NCI-H1436 (cell line): ENCODE measurements at places on chromosomes 3 and 15.

DNA sequence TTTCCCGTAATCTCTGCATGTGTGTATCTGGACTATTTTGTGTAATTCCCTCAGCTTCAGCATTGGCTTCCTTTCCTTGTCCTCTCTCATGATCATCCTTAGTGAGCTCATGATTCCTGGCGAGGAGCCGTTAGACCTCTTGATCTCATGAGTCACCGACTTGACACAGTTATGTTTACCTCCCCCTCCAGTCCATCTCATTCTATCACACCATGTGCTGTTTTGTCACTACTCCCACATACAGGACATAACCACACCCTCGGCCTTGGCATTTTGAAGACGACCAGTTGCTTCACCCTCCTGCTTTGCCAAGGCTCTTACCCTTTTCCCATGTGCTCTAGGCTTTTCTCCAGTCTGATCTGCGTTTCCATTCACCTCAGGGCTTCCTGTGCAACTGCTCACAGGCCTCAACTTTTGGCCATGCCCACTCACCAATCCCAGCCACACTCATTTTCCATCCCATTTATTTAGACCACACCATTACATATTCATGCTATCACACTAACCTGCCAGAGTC, 41.5 kb downstream of the CP start:
- DNase-seq, result no peak

DNA sequence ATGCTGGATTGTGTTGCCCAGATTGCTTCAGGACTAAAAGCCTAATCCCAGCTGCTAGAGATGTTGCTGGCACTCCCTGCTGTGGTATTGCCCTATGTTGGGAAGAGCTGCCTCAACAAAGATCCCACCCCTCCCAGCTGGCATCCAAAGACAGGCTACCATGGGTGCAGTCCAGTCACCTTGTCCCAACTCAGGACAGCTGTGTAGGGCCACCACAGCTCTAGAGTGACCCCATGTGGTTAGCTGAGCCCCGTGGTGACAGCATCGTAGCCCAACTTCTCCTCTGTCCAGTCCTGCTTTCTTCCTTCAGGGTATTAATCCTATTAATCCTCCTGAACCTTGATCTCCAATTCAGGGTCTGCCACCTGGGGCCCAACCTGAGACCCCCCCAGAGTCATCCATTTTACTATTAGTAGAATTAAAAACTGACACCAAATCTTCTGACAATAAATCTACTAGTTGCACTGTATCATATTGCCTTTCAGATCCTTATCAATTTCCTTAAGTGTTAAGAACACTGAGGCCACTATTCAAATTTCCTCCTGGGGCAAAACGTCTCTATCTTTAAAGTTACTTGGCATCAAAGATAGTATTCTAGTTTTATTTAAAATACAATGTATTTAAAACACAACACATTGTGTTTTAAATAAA, 83.5 kb downstream of the AQP9 start:
- DNase-seq, result no peak

- no peak for DNase-seq
Measured at GRCh38 chr3:111596328-111596727, 1.2 kb upstream of the ZBED2 start.

- DNase-seq, result no peak
Measured at GRCh38 chr15:33985287-33985686, 17.0 kb downstream of the CHRM5 start.

DNA sequence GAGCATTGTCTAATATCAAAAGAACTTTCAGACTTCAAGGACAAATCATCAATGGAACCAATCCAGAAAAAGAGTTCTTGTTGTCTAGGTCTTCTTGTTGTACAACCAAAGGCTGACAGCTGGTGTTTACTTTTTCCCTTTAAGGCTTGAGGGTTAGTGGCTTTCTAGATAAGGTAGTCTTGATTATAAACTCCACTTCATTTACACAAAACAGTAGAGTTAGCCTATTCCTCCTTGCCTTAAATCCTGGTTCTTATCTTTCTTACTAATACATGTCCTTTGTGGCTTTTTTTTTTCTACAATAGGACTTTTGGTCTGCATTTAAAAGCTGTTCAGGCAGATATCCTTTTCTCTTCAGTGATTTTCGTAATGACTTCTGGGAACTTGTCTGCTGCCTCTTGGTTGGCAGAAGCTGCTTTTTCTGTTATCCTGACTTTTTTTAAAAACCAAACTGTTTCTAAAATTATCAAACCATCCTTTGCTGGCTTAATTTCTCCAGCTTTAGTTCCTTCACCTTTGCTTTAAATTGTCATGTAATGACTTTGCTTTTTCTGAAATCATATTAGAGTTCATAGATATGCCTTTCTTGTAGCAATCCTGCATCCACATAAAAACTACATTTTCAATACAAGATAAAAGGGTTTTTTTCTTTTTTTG, 44.8 kb downstream of the STRIT1 start:
- no peak for DNase-seq

DNA sequence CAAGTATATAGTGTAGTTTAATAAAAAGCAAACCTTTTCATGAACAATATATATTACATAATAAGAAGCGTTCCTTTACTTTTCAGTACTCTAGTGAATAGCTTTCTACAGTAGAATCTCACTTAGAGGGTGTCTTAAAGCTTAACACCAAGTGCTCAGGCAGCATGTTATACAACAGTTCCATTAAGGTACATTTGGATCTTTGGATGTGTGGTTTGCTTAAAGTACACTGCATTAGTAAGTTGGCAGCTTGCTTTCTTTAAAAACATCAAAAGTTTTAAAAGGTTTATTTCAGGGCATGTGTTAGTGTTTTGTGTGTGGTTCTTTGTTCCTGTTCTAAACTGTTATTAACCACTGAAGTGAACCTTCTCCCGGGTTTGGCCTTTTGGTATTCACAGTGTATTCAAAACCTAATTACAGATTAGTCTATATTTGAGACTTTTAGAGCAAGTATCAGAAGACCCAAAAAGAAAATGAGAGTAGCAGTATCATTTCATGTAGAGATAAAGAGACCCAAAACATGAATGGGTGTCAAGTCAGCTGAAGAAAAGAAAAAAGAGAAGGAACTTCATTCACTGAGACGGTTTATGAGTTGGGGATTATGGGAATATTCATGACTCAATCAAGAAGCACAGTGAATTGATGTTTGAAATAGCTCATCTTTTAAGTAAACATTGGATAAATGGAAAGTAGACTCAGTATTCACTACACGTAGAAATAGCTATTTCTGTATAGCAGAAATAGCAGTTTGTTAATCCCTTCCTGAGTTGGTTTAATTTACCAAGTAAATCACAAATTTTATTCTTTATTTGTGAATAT, 93.9 kb downstream of the OPA1 start:
- DNase-seq, result no peak

DNA sequence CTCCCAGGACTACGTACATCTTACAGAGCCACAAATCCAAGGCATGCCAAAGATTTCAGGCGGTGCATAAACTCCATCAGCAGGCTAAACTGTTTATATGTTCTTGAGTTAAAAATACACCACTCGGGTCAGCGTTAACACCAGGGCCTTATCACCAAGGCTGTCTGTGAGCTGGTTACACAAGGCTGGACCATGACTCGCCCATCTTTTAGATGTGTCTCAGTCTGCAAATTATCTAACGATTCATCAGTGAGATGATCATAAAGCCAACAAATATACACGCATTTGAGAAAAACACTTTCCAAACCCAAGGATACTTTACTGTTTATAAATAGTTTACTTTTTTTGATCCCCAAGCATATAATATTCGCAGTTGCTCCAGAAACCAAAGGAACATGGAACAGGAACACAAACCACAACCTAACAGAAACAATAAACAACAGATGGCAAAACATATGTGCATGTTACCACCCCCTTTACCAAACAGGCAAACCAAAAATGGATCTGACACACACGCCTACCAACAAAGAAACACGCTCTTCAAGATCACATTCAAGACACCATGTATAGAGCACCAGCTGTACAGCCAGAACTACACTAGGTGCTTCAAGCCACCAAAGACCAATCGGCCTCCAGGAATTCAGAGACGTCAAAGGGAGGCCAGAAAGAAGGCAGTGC, 15.4 kb downstream of the LRIG1 start:
- DNase-seq, result no peak

GRCh38 chr3:140268610-140269009, 333.6 kb downstream of the CLSTN2 start:
- DNase-seq, result no peak

- no peak for DNase-seq
Measured at GRCh38 chr3:14201940-14202684, 23.5 kb downstream of the LSM3 start.
